Occipital lobe (tissue), 3 donors: ENCODE measurements at places on chromosomes 7 and 10. TPM values are rescaled to one million over a fixed set of nuclear protein-coding genes. Genes with fewer than 3 reads are reported as not detected.

Gene MIOS
- 86.4 TPM for total RNA-seq

DNA sequence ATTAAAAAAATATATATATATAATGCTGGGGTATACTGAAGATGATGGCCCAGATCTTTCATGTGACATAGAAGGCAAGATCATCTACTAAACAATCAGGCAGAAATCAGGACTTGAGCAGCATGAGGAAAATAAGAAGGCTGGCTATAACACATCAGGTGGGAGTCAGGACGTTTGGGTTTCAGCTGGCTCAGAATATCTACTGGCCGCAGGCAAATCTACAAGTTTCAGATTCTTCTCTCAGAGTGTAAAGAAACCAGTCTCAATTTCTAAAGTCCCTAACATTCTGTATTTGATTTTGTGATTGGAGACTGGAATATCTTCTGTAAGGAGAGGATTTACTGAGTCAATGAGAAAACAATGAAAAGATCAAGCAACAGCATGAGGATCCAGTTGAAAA, 37.7 kb upstream of the FAM3C start:
- no peak for DNase-seq

DNA sequence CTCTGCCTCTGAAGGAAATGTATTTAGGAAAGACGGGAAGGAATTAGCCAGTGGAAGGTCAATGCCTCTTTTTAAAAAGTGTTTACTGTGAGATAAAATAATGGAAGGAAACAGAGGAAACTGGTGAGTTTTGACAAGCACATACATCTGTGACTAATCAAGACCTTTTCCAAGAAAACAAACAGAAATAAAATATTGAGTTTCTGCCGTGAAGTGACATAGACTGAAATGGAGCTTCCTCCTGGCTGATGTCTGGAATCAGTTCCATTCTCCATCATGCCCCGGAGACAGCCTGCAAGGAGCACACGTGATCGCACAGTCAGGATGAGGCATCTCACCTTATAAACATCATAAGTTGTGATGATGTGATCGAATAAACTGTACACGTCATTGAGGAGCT, 30.7 kb downstream of the TECTB start:
- no peak for DNase-seq

GRCh38 chr10:72852508-72852907, 41.0 kb upstream of the OIT3 start:
- no peak for DNase-seq
